Activated B cell treated with CpG ODN at 0.5 μM for 24 hours (primary cell): ENCODE measurements at places on chromosomes 2 and 18. TPM values are rescaled to one million over a fixed set of nuclear protein-coding genes. Genes with fewer than 3 reads are reported as not detected.

- H3K4me3 ChIP-seq, result peak overlapping the region; percentile 93
- peak overlapping the region; percentile 98 for H3K27ac ChIP-seq
- no peaks in the 10 kb centered on the region for H3K27me3 ChIP-seq
- DNase-seq, result no peak
Observed at GRCh38 chr2:173963323-173963816, 1.8 kb downstream of the SP3 start.

The EFR3B gene
- total RNA-seq, result 0.07 and 0.10 TPM in 2 replicates

GRCh38 chr2:75002007-75002406 is 43.6 kb downstream of the POLE4 start:
- no peak overlapping the region for H3K27ac ChIP-seq
- H3K4me1 ChIP-seq, result no peaks in the 10 kb centered on the region
- DNase-seq, result no peak

- peaks cover 13% of the 10 kb centered on the region for H3K4me1 ChIP-seq
- no peak for DNase-seq
- H3K4me3 ChIP-seq, result no peak overlapping the region
- no peaks in the 10 kb centered on the region for H3K27me3 ChIP-seq
- no peak overlapping the region for H3K27ac ChIP-seq
Observed at GRCh38 chr18:10322435-10322834, 132.0 kb upstream of the APCDD1 start.

DNA sequence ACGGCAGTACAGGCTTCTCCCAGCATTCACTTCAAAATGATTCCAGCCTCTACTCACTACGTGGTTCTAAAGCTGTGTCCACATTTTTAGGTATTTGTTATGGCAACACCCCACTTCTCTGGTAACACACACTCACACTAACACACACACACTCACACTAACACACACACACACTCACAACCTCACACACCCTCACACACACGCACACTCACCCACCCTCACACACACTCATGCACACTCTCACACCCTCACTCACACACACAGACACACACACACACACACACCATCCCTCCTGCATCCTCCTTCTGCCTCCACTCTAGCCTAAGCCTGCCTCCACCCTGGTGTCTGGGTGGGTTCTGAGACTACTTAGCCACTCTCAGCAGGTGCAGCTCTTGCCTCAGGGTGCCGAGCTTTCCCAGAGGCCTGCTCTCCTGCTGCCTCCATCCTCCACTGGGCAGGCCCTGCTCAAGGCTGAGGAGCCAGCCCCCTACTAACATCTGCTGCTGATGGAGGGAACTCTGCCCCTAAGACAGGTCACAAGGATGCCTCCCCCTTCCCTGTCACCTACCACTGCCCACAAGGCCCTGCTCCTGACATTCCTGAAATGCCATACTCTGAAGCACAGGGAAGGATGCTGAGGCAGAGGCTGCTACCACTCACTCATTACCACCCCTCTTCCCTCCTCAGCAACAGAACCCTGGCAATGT is 63.9 kb downstream of the NCAPH start:
- peaks cover 2% of the 10 kb centered on the region for H3K27me3 ChIP-seq
- DNase-seq, result no peak
- no peaks in the 10 kb centered on the region for H3K4me1 ChIP-seq
- no peaks in the 10 kb centered on the region for H3K36me3 ChIP-seq
- H3K27ac ChIP-seq, result no peak overlapping the region
- no peak overlapping the region for H3K4me3 ChIP-seq

The ALK gene
- total RNA-seq, result not detected in 2 replicates

- no peaks in the 10 kb centered on the region for H3K27me3 ChIP-seq
- H3K4me3 ChIP-seq, result no peak overlapping the region
- H3K36me3 ChIP-seq, result peaks cover 8% of the 10 kb centered on the region
- H3K4me1 ChIP-seq, result peaks cover 57% of the 10 kb centered on the region
- no peak for DNase-seq
- H3K27ac ChIP-seq, result no peak overlapping the region
Observed at GRCh38 chr2:55033076-55033742, 17.0 kb downstream of the RTN4 start.

- H3K27me3 ChIP-seq, result no peaks in the 10 kb centered on the region
- DNase-seq, result no peak
- H3K27ac ChIP-seq, result no peak overlapping the region
Observed at GRCh38 chr2:152490686-152491455, 155.9 kb downstream of the FMNL2 start.

The FBXO41 gene
- 21.4 and 25.7 TPM in 2 replicates for total RNA-seq

The ANKRD29 gene
- total RNA-seq, result not detected in 2 replicates

- no peak overlapping the region for H3K4me3 ChIP-seq
- H3K4me1 ChIP-seq, result no peaks in the 10 kb centered on the region
- no peak for DNase-seq
- no peak overlapping the region for H3K27ac ChIP-seq
Observed at GRCh38 chr2:48852938-48853337, 97.4 kb upstream of the LHCGR start.

- DNase-seq, result no peak
- no peak overlapping the region for H3K27ac ChIP-seq
- H3K4me1 ChIP-seq, result peaks cover 34% of the 10 kb centered on the region
- peaks cover 23% of the 10 kb centered on the region for H3K36me3 ChIP-seq
Observed at GRCh38 chr18:22983175-22983574, 50.0 kb downstream of the RBBP8 start.

- no peaks in the 10 kb centered on the region for H3K27me3 ChIP-seq
- no peaks in the 10 kb centered on the region for H3K4me1 ChIP-seq
- H3K27ac ChIP-seq, result no peak overlapping the region
- no peak overlapping the region for H3K4me3 ChIP-seq
- DNase-seq, result no peak
Observed at GRCh38 chr2:68564426-68564825, 79.0 kb upstream of the PROKR1 start.

The BOK gene
- total RNA-seq, result 0.10 TPM in 1 of 2 replicates, not detected in the other

- H3K27ac ChIP-seq, result no peak overlapping the region
- H3K4me1 ChIP-seq, result no peaks in the 10 kb centered on the region
- no peaks in the 10 kb centered on the region for H3K36me3 ChIP-seq
- DNase-seq, result no peak
- no peak overlapping the region for H3K4me3 ChIP-seq
- no peaks in the 10 kb centered on the region for H3K27me3 ChIP-seq
Observed at GRCh38 chr2:220586980-220587530, 959.6 kb downstream of the SLC4A3 start.

DNA sequence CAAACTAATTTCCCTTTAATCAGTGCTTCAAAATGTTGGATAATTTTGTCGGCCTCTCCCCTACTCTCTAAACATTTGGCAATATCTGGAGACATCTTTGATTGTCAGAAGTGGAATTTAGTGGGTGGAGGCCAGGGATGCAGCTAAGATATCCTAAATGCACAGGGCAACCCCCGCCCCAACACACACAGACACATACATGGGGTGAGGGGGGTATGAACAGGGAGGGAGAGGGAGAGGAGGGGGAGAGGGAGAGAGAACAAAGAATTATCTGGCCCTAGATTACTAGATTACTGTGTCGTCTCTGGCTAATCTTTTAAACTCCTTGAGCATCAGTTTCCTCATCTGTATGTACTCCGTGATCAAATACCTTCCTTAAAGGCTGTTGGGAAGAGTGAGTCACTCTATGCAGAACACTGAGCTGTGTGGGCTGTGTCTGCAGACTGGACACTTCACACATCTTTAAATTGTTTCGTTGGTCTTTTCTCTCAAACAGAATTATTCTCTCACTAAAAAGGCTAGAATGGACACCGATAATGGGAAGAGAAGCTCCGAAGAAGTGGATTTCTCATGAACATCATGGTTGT is 2.9 kb downstream of the RNF149 start:
- peak overlapping the region; percentile 90 for H3K27ac ChIP-seq
- H3K4me1 ChIP-seq, result peaks cover 54% of the 10 kb centered on the region
- H3K36me3 ChIP-seq, result peaks cover 28% of the 10 kb centered on the region
- no peaks in the 10 kb centered on the region for H3K27me3 ChIP-seq
- H3K4me3 ChIP-seq, result no peak overlapping the region
- no peak for DNase-seq

DNA sequence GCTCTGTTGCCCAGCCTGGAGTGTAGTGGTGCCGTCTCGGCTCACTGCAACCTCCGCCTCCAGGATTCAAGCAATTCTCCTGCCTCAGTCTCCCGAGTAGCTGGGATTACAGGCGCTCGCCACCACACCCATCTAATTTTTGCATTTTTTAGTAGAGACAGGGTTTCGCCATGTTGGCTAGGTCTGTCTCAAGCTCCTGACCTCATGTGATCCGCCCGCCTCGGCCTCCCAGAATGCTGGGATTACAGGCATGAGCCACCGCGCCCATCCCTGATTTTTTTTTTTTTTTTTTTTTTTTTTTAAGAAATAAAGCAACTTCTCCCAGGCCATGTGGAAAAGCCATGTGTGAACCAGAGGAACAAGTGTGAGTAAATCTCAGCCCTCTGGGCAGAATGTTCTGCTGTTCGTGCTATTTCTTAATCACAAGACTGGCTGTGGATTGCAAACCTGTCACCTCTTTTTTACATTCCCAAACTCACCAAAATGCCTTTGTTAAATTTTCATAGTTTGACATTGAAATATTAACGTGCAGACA is 6.4 kb upstream of the SH3BP4 start:
- H3K36me3 ChIP-seq, result no peaks in the 10 kb centered on the region
- H3K4me1 ChIP-seq, result no peaks in the 10 kb centered on the region
- no peak for DNase-seq
- H3K27me3 ChIP-seq, result peaks cover 36% of the 10 kb centered on the region

DNA sequence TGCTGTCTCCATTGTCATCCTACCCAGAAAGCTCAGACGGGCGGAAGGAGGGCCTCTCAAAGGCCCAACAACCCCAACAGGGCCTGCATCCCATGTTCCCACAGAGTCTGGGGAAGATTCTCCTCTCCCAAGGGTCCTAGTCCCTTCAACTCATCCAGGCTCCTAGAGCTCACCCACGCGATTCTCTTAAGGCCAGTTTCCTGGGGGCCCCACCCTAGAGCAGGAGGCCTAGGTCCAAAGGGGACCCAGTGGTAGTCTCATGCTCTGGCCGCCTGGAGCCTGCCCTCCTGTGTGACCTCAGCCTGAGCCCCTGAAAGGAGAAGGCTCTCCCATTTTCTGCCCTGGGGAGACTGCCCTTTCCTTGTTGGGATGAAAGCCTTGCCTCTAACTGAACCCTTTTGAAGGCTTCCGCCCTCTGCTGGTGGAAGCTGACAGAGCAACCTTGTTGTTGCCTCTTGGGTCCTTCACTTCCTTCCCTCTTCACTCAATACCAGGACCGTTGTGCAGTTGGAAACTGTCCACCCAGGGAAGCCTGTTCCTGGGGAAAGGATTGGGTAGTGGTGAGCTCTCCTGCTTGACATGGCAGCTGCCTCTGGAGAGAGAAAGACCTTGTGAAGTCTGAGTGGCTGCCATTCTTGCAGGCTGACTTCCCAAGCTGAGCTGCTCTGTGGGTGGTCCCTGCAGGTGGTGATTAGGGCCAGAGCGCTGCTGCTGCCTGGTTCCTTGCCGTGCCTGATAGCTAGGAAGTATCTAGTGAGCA is 86.0 kb upstream of the ALPP start:
- H3K27me3 ChIP-seq, result no peaks in the 10 kb centered on the region
- peak; percentile 23 for DNase-seq
- no peak overlapping the region for H3K4me3 ChIP-seq
- H3K36me3 ChIP-seq, result peaks cover 28% of the 10 kb centered on the region

- H3K4me3 ChIP-seq, result peak overlapping the region; percentile 49
- peak overlapping the region; percentile 97 for H3K27ac ChIP-seq
- H3K27me3 ChIP-seq, result no peaks in the 10 kb centered on the region
- DNase-seq, result peak; percentile 62
- H3K4me1 ChIP-seq, result peaks cover 71% of the 10 kb centered on the region
Observed at GRCh38 chr2:134739879-134740301, 21.1 kb upstream of the TMEM163 start.

DNA sequence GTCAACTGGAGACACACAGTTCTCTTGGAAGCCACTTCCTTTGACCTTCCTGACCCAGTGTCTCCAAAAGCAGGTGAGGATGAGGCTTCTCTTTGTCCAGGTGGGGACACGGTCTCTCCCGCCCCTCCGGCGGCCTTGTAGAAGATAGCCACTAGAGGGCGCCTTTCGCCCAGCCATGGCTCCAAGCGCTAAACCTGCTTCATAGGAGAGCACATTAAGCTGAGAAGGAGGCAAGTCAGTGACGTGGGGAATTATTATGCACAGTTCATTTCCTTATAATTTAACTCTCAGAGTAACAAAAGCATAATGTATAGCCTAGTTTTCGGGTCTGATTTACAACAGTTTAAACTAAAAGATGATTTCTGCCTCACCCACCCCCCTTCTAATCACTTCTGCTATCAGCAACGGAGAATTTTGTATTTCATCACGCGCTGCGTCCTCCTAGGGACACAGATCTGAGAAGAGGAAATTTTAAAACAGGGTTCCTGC is 208.7 kb downstream of the ICOS start:
- peaks cover 14% of the 10 kb centered on the region for H3K27me3 ChIP-seq
- H3K36me3 ChIP-seq, result no peaks in the 10 kb centered on the region
- DNase-seq, result peak; percentile 42
- H3K4me1 ChIP-seq, result peaks cover 9% of the 10 kb centered on the region
- H3K4me3 ChIP-seq, result peak overlapping the region; percentile 66

GRCh38 chr2:67564076-67564475 is 166.9 kb downstream of the ETAA1 start:
- no peaks in the 10 kb centered on the region for H3K27me3 ChIP-seq
- no peak overlapping the region for H3K27ac ChIP-seq
- no peaks in the 10 kb centered on the region for H3K36me3 ChIP-seq
- no peak overlapping the region for H3K4me3 ChIP-seq
- no peaks in the 10 kb centered on the region for H3K4me1 ChIP-seq

GRCh38 chr18:76426737-76427305 is 68.2 kb downstream of the ZNF516 start:
- no peak overlapping the region for H3K27ac ChIP-seq
- H3K4me3 ChIP-seq, result no peak overlapping the region
- DNase-seq, result no peak
- no peaks in the 10 kb centered on the region for H3K27me3 ChIP-seq
- peaks cover 2% of the 10 kb centered on the region for H3K36me3 ChIP-seq

DNA sequence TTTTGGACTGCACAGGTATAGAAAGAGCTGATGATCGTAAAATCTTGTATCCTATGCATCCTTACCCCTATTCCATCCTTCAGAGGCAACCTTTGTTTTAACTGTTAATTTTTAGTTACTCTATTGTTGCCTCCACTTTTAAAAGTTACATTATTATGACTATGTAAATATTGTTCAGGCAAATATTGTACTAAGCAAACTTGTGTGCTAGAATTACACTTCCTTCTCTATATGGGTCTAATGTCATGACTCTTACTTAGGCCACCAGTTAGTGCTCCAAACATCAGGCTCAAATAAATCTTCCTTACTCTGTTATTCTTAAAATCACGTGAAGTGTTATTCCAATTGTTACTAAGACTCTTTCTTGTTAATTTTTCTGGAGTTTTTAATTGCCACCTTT is 47.4 kb upstream of the EMILIN2 start:
- H3K4me3 ChIP-seq, result no peak overlapping the region
- peaks cover 6% of the 10 kb centered on the region for H3K4me1 ChIP-seq
- H3K36me3 ChIP-seq, result peaks cover 76% of the 10 kb centered on the region
- H3K27me3 ChIP-seq, result no peaks in the 10 kb centered on the region

The CD8B2 gene
- not detected in 2 replicates for total RNA-seq
